Thyroid gland (tissue), 4 donors: ENCODE measurements at places on chromosomes 4 and X.
A peak's percentile ranks its signal among the peaks of the same experiment; 100 is the strongest.

- no peaks in the 10 kb centered on the region for H3K36me3 ChIP-seq
These were observed 10.1 kb downstream of the GDPD2 start for GRCh38 chrX:70432936-70433847.

- no peak overlapping the region for H3K4me3 ChIP-seq
- H3K27ac ChIP-seq = no peak overlapping the region
- no peaks in the 10 kb centered on the region for H3K4me1 ChIP-seq
- H3K36me3 ChIP-seq = no peaks in the 10 kb centered on the region
These were observed 255.1 kb upstream of the VEGFC start for GRCh38 chr4:177047851-177048174.

DNA sequence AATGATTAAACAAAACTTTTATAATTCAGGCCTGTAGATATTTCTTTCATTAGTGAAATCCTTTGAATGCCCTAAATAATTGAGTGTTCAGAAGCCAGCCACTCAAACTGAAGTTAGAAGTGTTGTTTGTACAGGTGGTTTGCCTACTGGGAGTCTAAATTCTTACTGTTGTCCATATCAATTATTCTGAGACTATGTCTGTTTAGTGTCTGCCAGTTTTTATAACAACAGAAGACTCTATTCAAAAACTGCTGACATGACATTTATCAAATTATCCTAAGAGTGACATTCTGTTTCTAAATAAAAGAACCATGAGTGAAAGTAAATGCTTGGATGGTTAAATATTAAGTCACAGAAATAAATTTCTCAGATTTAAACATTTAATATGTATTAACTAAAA, 375.1 kb downstream of the FAT4 start:
- H3K4me3 ChIP-seq = no peak overlapping the region
- no peaks in the 10 kb centered on the region for H3K36me3 ChIP-seq
- H3K4me1 ChIP-seq = peaks cover 12% of the 10 kb centered on the region
- H3K27ac ChIP-seq = peak overlapping the region; percentile 21
- no peak for DNase-seq
- H3K27me3 ChIP-seq = no peaks in the 10 kb centered on the region

DNA sequence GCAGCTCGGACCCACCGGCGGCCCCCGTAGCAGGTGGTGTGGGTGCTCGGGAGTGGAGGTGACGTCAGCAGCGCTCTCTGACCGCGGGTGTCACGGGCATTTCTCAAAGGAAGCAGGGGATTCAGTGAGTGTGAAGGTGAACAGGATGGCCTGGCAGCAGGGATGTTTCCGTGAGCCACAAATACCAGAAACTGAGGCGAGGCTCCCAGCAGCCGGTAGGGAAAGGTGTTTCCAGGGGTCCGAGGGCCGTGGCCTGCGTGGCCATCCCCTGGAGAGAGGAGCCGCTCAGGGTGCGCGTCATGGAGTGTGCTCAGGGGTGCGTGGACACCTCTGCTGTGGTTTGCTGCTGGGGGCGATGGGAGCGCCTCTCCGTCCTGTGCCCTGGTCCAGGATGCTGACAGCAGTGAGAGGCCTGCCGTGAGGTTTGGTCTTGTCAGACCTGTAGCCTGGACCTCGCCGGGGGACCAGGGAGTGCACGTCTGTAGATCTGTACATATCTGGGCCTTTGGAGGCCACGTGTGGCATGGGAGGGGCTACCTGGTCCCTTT, 10.2 kb upstream of the HGFAC start:
- no peak for DNase-seq
- no peak overlapping the region for H3K4me3 ChIP-seq
- no peak overlapping the region for H3K27ac ChIP-seq
- H3K4me1 ChIP-seq = no peaks in the 10 kb centered on the region
- no peaks in the 10 kb centered on the region for H3K36me3 ChIP-seq

DNA sequence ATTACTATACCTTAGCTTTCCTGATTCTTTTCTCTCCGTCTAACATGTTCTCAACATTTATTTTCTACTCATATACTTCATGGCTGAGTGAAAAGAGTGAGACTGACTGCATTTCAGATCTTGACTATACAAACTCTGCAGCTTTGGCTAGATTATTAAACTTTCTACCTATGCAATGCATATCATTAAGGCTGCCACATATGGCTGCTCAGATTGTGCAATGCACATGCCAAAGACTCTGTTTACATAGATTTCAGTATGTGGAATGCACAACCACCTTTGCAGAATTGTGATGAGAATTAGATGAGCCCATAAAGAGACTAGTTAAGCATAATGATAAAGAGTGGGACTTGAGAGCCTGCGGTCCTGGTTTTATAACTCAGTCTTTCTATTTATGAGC, 196.5 kb downstream of the BMPR1B start:
- DNase-seq = no peak
- no peak overlapping the region for H3K4me3 ChIP-seq
- H3K27ac ChIP-seq = no peak overlapping the region
- no peaks in the 10 kb centered on the region for H3K4me1 ChIP-seq
- H3K36me3 ChIP-seq = no peaks in the 10 kb centered on the region

GRCh38 chr4:98747393-98748091, 89.1 kb upstream of the TSPAN5 start:
- no peak overlapping the region for H3K4me3 ChIP-seq
- H3K27ac ChIP-seq = no peak overlapping the region
- no peaks in the 10 kb centered on the region for H3K27me3 ChIP-seq
- H3K36me3 ChIP-seq = no peaks in the 10 kb centered on the region
- peak; percentile 2 for DNase-seq
